ENCODE measurements at places on chromosomes 12 and 14. TPM values are rescaled to one million over a fixed set of nuclear protein-coding genes. Genes with fewer than 3 reads are reported as not detected.

GRCh38 chr12:131403676-131404075 lies 307.2 kb upstream of the SFSWAP start:
- H3K27me3 ChIP-seq = no peaks in the 10 kb centered on the region
- H3K36me3 ChIP-seq = no peaks in the 10 kb centered on the region
- no peak for DNase-seq

- DNase-seq = no peak
- no peaks in the 10 kb centered on the region for H3K36me3 ChIP-seq
- H3K27ac ChIP-seq = no peak overlapping the region
- no peak overlapping the region for H3K4me3 ChIP-seq
- no peaks in the 10 kb centered on the region for H3K27me3 ChIP-seq
Measured at GRCh38 chr14:68364792-68365192, 428.1 kb downstream of the ZFP36L1 start.

Gene NANOG
- total RNA-seq = not detected

DNA sequence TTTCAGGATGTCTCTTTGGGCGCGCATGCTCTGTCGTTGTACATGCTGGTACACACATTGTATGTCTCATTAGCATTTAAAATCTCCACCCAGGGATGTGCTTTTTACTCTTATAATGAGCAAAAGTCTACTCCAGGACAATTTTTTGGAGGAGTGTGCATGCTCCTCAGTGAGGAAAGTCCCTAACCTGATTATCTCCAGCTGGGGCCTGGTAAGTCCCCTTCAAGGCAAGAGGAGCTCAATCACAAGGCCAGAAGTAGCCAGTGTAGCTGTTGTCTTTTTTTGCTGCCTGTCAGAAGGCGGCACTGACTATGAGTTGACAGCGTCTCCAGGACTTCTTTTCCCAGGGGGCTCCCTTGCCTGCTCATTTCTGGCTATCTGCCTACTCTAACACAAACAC lies 218.3 kb upstream of the CNTN1 start:
- no peaks in the 10 kb centered on the region for H3K27me3 ChIP-seq
- DNase-seq = no peak
- no peak overlapping the region for H3K27ac ChIP-seq
- H3K4me1 ChIP-seq = no peaks in the 10 kb centered on the region

DNA sequence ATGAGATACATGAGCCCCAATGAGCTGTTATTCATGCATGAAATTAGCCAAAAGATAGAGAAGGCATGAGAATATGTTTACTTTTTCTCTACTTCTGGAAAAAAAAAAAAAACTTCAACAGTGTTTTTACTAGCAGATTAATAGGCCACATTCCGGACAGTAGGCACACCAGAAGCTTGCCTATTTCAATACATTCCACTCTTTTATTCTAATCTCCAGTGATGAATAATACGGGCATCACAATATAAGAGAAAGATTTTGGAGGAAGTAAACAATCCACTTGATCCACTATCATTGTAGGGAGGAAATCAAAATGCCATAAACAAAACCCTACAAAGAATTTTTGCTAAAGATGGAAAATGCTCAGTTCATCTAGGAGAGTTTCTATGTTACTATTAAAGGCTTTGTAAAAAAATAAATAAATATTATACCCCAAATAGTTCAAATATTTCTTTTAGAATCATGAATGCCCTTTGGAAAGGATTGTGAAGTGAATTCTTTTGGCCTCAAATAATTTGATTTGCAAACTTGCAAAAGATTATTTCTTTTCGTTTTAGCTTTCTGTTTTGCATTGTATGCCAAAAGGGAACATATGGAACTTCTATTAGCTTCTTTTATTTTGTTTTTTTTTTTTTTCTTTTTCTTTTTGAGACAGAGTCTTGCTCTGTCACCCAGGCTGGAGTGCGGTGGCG lies 232.6 kb downstream of the EPS8 start:
- no peaks in the 10 kb centered on the region for H3K36me3 ChIP-seq
- no peak for DNase-seq
- H3K27me3 ChIP-seq = no peaks in the 10 kb centered on the region
- no peak overlapping the region for H3K4me3 ChIP-seq

Gene SSPN
- not detected for total RNA-seq

- no peak overlapping the region for H3K4me3 ChIP-seq
- H3K4me1 ChIP-seq = peaks cover 30% of the 10 kb centered on the region
- H3K36me3 ChIP-seq = no peaks in the 10 kb centered on the region
- H3K27me3 ChIP-seq = no peaks in the 10 kb centered on the region
Measured at GRCh38 chr12:6613776-6614512, 6.8 kb upstream of the CHD4 start.

- no peaks in the 10 kb centered on the region for H3K4me1 ChIP-seq
- no peak for DNase-seq
- no peaks in the 10 kb centered on the region for H3K36me3 ChIP-seq
- no peaks in the 10 kb centered on the region for H3K27me3 ChIP-seq
- no peak overlapping the region for H3K27ac ChIP-seq
Measured at GRCh38 chr12:129556082-129556481, 347.7 kb downstream of the TMEM132D start.

- H3K27ac ChIP-seq = no peak overlapping the region
- H3K36me3 ChIP-seq = no peaks in the 10 kb centered on the region
- H3K4me1 ChIP-seq = peaks cover 12% of the 10 kb centered on the region
- no peaks in the 10 kb centered on the region for H3K27me3 ChIP-seq
Measured at GRCh38 chr14:65223636-65224035, 121.3 kb upstream of the MAX start.

Gene BATF
- total RNA-seq = 50.7 TPM

DNA sequence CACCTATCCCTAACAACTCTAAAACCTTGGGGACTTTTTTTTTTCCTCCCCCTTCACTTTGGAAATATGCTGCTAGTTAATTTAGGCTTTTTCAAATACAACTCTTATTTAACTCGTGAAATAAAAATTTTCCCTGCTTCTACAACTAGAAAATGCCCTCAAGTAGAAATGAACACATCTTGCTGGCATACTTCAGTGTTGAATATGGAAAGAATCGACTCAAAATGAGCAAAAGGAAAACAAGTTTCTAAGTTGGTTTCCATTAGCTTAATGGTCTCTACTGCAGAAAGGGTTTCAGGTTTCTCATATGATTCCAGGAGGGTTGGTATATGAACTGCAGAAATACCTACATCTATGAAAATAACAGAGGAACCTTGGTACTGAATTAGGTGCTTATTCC lies 118.3 kb upstream of the TMTC1 start:
- no peaks in the 10 kb centered on the region for H3K4me1 ChIP-seq
- no peak overlapping the region for H3K27ac ChIP-seq
- H3K27me3 ChIP-seq = no peaks in the 10 kb centered on the region
- no peak overlapping the region for H3K4me3 ChIP-seq
- no peak for DNase-seq
- no peaks in the 10 kb centered on the region for H3K36me3 ChIP-seq

- no peak overlapping the region for H3K4me3 ChIP-seq
- no peaks in the 10 kb centered on the region for H3K27me3 ChIP-seq
- peaks cover 23% of the 10 kb centered on the region for H3K36me3 ChIP-seq
Measured at GRCh38 chr12:113245695-113246477, 24.6 kb downstream of the TPCN1 start.

- DNase-seq = peak; percentile 30
- H3K4me3 ChIP-seq = no peak overlapping the region
- H3K36me3 ChIP-seq = no peaks in the 10 kb centered on the region
- no peak overlapping the region for H3K27ac ChIP-seq
- no peaks in the 10 kb centered on the region for H3K4me1 ChIP-seq
Measured at GRCh38 chr12:80412343-80412953, 31.6 kb upstream of the PTPRQ start.

- no peak for DNase-seq
- no peak overlapping the region for H3K4me3 ChIP-seq
- peaks cover 4% of the 10 kb centered on the region for H3K4me1 ChIP-seq
- H3K27ac ChIP-seq = no peak overlapping the region
- no peaks in the 10 kb centered on the region for H3K27me3 ChIP-seq
Measured at GRCh38 chr14:52377940-52378339, 63.8 kb downstream of the PTGER2 start.

DNA sequence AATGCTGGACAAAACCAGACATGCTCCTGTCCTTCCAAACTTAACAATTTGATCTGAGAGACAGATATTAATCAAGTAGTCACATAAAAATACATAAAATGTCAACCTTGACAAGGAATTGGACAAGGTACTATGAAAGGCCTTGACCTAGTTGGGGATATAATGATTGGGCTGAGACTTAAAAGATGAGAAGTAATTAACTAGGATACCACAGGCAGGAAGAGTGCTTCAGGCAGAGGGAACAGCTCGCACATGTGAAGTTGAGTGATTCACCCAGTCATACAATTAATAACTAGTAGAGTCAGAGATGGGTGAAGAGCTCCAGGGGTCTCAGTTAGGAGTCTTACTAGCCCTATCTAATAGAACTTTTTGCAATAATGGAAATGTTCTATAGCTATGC lies 259.5 kb downstream of the MSRB3 start:
- no peak for DNase-seq
- no peak overlapping the region for H3K4me3 ChIP-seq
- no peaks in the 10 kb centered on the region for H3K36me3 ChIP-seq
- H3K27me3 ChIP-seq = no peaks in the 10 kb centered on the region

Gene RAD51B
- total RNA-seq = 40.2 TPM

DNA sequence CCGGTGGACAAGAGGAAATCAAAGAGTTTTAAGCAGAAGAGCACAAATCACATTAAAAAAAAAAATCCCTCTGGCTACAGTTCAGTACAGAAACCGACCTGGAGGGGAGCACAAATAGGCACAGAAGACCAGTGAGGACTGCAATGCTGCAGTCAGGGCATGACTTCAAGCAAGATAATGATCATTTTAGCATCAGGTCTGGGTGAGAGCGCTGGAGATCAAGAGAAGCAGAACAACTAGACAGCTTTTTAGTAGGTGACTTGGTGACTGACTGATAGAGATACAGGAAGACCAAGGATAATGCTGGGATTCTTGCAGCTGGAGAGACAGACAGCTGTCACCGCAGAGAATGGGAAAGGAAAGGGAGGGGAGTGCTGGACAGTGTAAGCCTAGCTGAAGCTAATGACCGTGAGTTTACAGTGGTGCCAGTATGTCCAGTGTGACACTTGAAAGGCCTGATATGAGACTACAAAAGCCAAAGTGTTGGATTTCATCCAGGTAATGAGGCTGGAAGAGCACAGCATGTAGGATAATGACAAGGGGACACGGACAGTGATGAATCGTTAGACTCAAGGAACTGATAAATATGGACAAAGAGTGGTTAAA lies 5.6 kb downstream of the NFYB start:
- no peaks in the 10 kb centered on the region for H3K27me3 ChIP-seq
- no peak overlapping the region for H3K27ac ChIP-seq
- no peak overlapping the region for H3K4me3 ChIP-seq

GRCh38 chr12:989051-989450 lies 2.0 kb upstream of the ERC1 start:
- no peak overlapping the region for H3K4me3 ChIP-seq
- no peaks in the 10 kb centered on the region for H3K27me3 ChIP-seq
- H3K36me3 ChIP-seq = no peaks in the 10 kb centered on the region
- DNase-seq = no peak

Gene FOXN4
- not detected for total RNA-seq

Gene KRT3
- not detected for total RNA-seq
